NCI-H446 treated with DMSO at 0.1 percent for 48 hours (cell line): ENCODE measurements at places on chromosomes 2 and 18.

- no peak for DNase-seq
These were observed 4.1 kb upstream of the TNP1 start for GRCh38 chr2:216863946-216864345.

DNA sequence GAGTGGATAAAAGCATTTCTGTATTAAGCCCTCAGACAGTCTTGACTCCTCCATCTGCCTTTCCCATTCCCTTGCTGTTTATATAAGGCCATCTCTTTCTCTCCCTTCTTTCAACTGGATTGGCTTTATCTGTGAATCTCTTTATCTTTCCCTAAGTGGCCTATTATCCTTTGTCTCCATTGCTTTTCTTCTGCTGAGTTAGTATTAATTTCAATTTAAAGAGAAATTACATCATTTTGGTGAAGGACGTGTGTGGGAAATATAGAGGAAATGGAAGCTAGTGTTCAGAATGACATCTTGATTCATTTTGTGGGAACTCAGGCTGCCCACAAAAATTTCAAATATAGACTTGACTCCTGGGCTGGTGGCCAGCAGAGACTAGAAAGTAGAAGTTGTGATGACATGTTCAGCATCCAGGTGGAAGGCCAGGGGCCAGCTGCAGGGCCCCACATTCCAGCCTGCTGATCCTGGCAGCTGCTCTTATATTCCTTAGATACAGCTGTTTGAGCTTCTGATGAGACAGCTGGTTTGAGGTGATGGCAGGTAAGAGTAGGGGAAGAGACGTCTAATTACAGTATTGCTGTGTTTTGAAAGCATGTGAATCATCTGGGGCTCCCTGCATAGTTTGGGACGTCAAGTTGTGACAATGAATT lies 52.3 kb downstream of the DIS3L2 start:
- no peak for DNase-seq

DNA sequence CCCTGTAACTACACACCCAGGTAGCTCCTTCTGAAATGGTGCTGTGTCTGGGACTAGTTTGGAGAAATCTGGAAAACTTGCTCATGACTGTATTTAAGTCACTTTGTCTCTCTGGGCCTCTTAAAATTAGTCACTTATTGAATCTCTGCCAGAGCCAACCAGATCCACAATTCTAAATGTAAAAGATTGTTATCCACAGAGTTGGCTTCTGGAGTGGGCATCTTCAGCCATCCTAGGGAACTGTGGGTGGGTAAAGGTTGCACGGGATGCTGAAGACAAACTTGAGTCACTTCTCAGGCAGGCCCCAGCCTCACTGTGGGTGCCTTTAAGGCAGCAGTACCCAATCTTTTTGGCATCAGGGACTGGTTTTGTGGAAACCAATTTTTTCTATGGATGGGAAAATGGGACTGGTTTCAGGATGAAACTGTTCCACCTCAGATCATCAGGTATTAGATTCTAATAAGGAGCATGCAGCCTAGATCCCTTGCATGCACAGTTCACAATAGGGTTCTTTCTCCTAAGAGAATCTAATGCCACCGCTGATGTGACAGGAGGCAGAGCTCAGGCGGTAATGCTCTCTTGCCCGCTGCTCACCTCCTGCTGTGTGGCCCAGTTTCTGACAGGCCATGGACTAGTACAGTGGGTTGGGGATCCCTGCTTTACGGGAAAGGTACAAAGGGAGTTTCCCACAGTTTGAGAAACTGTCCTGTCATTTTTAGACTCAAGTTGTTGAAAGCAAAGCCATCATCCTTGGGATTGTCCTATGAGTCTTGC lies 98.3 kb upstream of the SPRED2 start:
- DNase-seq: no peak

- DNase-seq: no peak
These were observed 329.7 kb downstream of the FSIP2 start for GRCh38 chr2:186068139-186068801.

DNA sequence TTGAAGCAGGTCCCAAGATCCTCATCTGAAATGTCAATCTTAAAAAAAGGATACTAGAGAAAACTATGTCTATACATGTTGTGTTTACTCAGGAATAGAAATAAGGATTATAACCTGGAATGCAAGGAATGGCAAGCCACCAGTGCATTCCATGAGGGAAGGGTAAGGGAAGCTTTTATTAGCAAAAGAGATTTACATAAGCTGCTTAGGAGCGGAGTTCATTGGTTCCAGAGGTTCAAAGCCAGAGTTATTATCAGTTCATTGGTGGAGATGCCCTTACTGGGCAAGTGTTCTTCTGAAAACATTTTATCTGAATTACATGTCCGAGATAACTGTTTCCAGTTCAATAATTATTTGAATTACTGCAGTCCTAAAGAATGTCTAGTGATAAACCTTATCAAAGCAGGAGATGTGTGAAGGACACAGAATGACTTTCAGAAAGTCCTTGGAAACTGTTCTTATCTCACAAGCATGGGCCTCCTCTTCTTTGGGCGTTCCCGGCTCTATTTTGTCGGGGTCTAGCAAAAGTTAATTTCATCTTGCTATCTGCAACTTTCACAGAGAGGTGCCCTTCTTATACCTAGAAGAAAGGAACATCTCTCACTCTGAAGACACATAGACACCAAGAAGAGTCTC lies 23.5 kb downstream of the COMMD1 start:
- DNase-seq: no peak

DNA sequence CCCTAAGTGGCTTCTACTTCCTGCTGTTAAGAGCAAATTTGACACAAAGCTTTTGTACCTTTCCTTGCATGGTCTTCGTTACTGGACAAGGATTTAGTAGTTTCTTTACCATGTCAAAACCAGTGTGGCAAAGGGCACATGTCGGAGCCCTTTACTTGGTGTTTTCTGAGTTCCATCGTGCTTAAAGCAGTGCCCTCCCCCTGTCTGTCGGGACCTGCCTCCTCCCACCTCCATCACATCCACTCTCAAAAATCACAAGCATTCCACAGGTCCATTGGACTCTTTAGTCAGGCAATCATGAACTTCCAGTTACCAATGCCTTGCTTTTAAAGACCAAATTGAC lies 763 bp downstream of the CCDC141 start:
- no peak for DNase-seq

DNA sequence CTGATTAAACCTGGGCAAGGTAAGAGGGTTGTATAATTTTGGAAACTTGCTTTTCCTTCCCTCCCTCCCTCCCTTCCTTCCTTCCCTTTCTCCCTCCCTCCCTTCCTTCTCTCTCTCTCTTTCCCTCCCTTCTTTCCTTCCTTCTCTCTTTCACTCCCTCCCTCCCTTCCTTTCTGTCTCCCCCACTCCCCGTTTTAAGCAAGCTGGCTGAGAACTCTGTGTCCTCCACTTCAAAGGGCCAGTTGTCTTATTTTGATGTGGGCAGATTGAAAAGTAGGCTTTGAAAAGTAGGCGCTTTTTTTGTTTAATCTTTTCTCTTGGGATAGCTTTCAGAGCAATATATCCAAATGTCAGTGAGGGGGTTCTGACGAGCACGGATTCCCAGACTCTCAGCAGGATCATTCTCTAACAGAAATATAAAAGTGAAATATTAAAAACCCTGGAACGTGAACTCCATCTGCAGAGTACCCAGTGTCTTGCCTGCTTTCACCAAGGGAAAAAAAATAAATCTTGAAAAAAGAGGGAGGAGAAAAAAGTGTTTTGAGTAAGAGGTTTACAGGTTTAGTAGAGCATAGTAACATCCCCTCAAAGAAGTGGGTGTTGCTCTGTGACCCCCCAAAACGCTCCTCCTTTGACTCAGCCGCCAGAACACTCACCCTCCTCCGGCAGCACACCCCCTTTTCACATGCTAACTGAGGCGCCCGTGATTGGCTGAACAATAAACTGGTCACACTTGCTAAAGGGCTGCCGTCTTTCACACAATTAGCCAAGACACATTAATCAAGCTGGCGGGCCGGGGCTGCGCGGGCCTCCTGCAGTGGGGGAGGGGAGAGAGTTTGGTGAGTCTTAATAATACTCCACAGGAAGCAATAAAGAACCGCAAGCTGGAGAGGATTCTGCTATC lies 52.2 kb downstream of the CDK15 start:
- no peak for DNase-seq
